ENCODE measurements at places on chromosomes 16 and 17.

DNA sequence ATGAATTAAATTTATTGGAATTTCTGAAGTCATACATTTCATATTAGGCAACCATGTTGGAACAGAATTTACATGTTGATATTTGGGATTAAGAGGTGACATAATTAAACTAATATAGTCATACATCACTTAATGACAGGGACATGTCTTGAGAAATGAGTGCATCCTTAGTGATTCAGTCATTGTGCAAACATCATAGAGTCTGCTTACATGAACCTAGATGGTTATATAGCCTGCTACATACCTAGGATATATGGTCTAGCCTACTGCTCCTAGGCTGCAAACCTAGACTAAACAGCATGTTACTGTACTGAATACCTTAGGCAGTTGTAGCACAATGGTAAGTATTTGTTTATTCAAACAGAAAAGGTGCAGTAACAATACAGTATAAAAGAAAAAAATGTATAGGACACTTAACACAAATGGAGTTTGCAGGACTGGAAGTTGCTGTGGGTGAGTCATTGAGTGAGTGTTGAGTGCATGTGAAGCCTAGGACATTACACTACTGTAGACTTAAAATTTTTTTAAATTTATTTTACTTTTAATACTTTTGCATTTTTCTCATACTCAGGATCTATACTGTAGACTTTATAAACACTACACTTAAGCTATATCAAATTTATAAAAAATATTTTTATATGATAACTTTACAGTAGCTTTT lies 85.6 kb downstream of the OMG start:
- no peak for DNase-seq

DNA sequence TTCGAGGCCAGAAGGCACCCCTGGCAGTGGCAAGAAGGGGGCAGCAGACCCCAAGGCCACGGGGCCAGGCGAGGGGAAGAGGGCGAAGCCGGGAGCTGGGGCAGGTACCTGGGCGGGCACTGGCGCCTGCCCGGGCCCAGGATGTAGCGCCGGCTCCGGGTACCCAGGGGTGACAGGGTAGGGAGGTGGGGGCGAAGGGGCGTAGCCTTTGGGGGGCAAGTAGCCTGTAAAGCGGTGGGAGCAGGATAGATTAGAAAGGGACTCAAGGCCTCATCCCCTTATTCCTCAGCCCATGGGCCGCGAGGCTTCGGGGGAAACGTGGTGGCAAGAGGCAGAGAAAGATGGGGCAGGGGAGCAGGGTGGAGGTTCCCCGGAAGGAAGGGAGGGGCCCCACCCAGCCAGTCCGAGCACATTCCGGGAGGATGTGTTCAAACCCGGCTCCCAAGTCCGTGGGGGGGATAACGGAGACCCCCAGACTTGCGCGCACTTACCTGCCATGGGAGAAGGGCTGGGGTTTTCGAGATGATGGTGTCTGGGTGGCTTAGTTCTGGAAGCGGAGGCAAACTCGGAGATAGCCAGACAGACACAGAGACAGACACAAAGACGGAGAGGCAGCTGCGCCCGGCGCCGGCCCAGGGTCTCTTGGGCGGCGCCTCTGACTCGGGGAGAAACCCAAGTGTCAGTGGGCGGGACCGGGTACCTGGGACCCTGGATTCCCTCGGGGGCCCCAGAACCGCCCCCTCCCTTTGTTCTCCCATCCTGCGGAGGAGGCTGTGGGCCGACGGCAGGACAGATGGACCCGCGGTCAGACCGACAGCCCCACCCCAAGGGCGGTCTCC lies 493 bp downstream of the PLSCR3 start:
- DNase-seq, result no peak

- DNase-seq, result no peak
Observed at GRCh38 chr16:85293904-85294642, 181.8 kb upstream of the CIBAR2 start.

GRCh38 chr16:51071326-51071725 lies 79.7 kb downstream of the SALL1 start:
- DNase-seq, result no peak

DNA sequence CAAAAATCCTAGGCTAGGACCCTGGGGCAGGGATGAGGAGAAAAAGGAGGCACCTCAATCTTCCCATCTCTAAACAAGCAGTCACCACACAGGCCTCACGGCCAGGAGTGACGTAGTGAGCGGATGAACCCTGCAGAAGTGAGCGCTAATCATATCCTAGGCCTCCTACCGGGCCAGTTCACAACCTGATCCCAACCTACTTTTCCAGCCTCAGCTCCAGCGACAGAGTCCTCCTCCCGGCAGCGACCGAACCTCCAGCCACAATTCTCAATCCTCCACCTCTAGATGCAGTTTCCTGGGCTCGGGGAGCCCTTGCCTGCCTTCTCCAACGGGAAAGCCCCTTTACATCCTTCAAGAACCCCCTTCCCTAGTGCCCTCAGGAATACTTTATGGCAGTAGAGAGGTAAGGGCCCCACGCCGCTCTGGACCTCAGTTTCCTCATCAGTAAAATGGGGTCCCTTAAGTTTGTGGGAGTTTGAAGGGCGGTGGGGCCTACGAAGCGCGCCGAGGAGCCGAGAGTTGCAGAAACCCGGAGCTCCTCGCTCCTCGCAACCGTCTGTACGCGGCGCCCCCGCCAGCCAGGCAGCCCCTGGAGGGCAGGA lies 1.4 kb downstream of the ZNF668 start:
- DNase-seq, result peak; percentile 42

DNA sequence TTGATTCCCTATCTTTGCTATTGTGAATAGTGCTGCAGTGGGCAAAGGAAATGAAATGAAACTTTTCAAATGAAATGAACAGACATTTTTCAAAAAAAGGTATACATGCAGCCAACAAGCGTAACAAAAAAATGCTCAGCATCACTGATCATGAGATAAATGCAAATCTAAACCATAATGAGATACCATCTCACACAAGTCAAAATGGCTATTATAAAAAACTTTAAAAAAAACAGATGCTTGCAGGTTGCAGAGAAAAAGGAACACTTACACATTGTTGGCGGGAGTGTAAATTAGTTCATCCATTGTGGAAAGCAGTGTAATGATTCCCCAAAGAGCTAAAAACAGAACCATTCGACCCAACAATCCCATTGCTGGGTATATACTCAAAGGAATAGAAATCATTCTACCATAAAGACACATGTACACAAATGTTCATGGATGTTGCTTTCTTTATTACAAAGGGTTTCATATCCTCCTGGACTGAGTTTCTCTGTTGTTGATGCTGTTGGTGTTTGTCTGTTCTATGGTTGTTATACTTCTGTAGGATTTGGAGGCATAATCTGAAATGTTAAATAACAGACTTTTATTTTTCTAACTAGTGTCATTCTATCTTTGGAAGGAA lies 99.3 kb upstream of the SOX9 start:
- DNase-seq, result no peak

DNA sequence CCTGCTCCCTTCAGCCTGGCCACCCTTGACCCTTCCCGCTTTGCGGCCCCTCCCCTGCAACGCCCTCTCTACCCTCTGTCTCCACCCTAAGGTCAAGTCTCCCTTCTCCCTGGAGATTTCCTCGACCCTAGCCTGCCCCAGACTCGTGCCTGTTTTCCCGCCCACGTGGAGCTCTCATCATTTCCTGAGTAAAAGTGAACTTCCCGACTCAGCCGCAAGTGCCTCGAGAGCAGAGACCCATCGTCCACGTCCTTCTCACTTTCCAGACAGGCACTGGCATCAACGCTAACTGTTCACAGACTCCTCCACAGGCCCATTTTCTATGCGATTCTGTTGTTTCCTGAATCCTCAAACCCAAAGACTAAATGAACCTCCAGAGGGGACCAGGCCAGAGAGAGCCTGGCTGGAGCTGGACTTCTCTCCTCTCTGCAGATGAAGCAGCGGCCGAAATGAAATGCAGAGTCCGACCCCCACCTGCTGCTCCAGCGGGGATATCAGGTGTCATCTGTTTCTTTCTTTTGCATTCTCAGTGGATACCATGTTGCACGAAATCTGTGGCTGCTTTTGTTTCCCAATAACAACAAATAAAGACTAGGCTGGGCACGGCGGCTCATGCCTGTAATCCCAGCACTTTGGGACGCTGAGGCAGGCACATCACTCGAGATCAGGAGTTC lies 52.5 kb downstream of the RTN4RL1 start:
- no peak for DNase-seq

DNA sequence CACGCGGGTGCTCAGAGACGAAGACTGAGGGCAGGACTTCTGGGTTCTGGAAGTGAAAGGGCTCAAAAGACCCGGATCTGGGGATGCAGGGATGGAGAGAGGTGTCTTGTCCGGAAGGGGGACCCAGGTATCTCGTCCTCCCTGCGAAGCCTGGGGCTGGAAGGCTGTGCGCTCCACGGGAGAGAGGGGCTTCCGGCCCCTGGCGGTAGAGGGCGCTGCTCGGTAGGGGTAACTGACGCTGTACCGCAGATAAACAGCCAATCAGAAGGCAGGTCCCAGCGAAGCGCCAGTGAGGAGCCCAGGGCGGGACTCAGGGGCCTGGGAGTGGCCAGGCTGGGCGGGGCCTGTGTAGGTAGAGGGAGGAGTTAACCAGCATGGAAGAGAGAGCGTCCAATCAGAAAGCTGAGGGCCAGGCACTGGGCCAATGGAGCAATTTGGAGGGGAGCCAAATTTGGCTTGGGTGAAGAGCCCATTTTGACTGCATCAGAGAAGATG lies 804 bp downstream of the TGFB1I1 start:
- peak; percentile 91 for DNase-seq

- DNase-seq, result no peak
Observed at GRCh38 chr16:72125635-72126428, 32.2 kb downstream of the DHX38 start.

DNA sequence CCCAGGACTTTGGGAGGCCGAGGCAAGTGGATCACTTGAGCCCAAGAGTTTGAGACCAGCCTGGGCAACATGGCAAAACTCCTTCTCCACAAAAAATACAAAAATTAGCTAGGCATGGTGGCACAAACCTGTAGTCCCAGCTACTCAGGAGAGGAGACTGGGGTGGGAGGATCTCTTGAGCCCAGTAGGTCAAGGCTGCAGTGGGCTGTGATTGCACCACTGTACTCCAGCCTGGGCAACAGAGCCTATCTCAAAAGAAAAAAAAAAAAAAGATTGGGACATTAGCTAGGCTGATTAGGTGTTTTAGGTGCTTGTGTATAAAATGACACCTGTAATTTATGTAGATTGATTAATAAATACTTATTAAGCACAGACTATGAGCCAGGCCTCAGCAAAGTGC lies 10.1 kb downstream of the GFOD2 start:
- DNase-seq, result no peak

- DNase-seq, result no peak
Observed at GRCh38 chr16:57500578-57501111, 14.4 kb upstream of the DOK4 start.

GRCh38 chr17:19239544-19239943 lies 2.4 kb downstream of the EPN2 start:
- DNase-seq, result peak; percentile 50

GRCh38 chr17:37764383-37764782 lies 19.5 kb upstream of the HNF1B start:
- no peak for DNase-seq

DNA sequence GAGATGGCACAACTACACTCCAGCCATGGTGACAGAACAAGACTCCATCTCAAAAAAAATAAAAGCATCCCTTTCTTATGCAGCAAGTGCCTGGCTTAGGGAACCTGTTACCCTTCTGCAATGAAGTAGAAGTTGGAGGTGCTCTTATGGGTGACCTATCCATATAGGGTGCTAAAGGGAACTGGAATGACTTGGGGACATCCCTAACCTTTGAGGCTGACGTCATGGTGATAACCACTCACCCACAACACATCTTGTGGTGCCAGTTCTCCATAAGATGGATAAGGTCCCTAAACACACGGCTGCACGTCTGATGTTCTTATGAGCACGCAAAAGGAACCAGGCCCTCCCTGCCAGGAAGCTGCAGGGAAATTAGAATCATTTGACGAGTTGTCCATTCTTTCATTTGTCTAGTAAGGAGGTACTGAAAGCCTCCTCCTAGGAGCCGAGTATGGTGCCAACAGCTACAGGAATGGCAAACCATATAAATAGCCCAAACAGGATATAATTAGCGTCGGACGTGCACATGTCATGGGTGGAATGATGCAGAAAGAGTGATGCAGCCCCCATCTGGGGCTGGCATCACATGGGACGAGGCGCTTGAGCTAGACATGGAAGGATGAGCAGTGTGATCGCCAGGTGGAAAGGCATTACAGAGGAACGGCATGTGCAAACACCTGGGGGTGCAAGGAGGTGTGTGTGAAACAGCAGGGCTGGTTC lies 52.5 kb downstream of the ARHGAP27 start:
- DNase-seq, result no peak

DNA sequence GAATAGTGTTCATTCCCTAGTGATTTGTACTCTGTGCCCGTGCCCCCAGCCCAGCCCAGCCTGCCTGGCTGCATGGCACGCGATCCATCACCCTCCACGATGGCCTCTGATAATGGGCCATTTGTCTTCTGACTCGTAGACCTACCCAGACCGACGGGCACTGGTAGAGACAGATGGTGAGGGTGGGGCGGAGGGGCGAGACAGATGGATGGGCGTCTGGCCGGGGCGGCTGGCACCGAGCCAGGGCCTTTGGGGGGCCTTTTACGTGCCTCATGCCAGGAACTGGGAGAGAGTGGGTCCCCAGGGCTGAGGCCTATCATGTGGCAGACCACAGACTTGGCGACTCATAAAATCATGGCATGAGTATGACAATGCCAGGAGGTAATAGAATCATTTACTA lies 25.4 kb downstream of the CRHR1 start:
- DNase-seq, result no peak

DNA sequence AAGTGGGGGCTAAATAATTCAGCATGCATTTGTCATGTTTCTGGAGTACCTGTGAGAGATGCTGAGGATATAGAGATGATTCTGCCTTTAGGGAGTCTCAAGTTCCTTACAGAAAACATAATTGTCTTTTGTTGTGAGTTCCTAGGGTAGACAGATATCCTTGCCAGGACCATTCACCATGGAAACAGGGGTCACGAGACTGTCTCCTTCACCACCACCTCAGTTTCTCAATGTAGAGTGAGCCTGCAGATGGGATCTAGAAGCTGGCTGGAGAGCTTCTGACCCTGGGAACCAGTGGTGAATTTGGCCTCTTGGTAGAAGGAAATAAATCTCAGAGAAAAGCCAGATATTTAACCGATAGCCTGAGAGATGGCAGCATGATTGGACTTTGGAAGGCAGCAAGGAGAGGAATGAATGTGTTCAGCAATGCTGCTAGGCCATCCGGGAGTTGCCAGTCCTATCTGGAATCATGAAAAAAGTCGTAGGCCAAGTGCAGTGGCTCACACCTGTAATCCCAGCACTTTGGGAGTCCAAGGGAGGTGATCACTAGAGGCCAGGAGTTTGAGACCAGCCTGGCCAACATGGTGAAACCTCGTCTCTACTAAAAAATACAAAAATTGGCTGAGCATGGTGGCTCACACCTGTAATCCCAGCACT lies 7.4 kb upstream of the HDAC5 start:
- DNase-seq, result no peak

GRCh38 chr17:82218349-82219075 lies 5.9 kb upstream of the CCDC57 start:
- DNase-seq, result no peak

Measured in fibroblast of the aortic adventitia (primary cell).